ENCODE measurements at places on chromosomes 6 and 20. TPM values are rescaled to one million over a fixed set of nuclear protein-coding genes. Genes with fewer than 3 reads are reported as not detected.
A peak's percentile ranks its signal among the peaks of the same experiment; 100 is the strongest.

The GSTA1 gene
- total RNA-seq = 175 TPM

DNA sequence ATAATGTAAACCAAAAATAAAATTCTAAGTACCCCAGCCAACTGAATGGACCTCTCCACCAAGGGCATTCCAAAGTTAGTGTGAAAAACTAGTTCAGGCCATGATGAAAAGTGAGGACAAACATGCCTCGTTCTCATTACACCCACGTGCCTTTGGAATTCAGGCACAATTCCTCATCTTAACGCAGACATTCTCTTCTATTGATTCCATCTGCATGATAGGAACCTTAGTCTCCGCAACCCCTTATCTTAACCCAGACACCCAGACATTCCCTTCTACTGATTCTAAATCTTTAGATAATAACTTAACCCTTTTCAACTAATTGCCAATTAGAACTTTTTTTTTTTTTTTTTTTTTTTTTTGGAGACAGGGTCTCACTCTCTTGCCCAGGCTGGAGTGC, 7.6 kb upstream of the SERPINB6 start:
- DNase-seq = no peak
- H3K4me3 ChIP-seq = no peak overlapping the region
- peaks cover 12% of the 10 kb centered on the region for H3K27me3 ChIP-seq
- peaks cover 8% of the 10 kb centered on the region for H3K4me1 ChIP-seq
- no peak overlapping the region for H3K27ac ChIP-seq
- H3K36me3 ChIP-seq = no peaks in the 10 kb centered on the region

The PPP1R14C gene
- total RNA-seq = 19.2 TPM

- DNase-seq = no peak
- H3K36me3 ChIP-seq = peaks cover 4% of the 10 kb centered on the region
- peak overlapping the region; percentile 91 for H3K27ac ChIP-seq
Measured at GRCh38 chr6:159693894-159694545, 979 bp upstream of the SOD2 start.

The NNAT gene
- 114 TPM for total RNA-seq

The SPTLC3 gene
- 10.6 TPM for total RNA-seq

DNA sequence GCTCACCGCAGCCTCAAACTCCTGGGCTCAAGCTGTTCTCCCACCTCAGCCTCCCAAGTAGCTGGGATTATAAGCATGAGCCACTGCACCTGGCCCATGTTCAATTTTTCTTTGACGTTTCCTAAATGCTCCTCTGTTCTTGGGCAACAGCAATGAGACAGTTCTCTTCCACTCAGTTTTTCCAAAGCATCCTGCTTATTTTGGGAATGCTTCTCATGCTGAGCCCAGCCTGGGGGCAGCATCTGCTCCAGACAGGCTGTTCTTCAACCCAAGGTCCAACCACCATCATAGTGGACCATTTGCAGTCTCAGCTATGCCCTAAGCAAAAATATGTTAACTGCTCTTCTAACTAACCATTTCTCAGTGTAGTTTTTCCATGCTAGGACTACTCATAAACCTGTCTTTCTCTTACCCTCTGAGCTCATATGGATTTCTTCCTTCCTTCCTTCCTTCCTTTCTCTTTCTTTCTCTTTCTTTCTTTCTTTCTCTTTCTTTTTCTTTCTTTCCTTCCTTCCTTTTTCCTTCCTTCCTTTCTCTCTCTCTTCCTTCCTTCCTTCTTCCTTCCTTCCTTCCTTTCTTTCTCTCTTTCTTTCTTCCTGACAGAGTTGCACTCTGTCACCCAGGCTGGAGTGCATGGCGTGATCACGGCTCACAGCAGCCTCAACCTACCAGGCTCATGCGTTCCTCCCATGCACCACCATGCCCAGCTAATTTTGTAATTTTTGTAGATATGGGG, 48.4 kb downstream of the GCNT2 start:
- H3K27me3 ChIP-seq = no peaks in the 10 kb centered on the region
- H3K4me3 ChIP-seq = no peak overlapping the region
- H3K27ac ChIP-seq = peak overlapping the region; percentile 19
- H3K4me1 ChIP-seq = peaks cover 5% of the 10 kb centered on the region

DNA sequence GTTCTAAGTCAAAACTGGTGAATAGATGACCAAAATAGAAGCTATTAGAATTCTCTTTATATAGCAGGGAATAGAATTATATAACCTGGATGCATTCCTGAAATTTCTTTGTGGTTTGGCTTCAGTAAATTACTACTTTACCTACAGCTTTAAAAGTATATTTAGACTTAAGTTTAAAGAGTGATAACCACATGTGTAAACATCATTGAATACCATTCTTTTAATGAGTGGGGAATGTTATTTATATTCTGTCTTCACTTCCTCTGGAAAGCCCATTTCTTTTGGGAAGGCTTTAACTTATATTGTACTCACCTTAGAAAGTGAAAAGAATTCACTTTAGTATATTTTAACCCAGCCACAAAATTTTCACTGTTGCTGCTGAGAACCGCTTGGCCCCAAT, 39.1 kb downstream of the PLEKHG1 start:
- no peak overlapping the region for H3K27ac ChIP-seq
- H3K4me1 ChIP-seq = peaks cover 50% of the 10 kb centered on the region
- no peak for DNase-seq
- H3K36me3 ChIP-seq = peaks cover 10% of the 10 kb centered on the region

The GJA1 gene
- total RNA-seq = 190 TPM

DNA sequence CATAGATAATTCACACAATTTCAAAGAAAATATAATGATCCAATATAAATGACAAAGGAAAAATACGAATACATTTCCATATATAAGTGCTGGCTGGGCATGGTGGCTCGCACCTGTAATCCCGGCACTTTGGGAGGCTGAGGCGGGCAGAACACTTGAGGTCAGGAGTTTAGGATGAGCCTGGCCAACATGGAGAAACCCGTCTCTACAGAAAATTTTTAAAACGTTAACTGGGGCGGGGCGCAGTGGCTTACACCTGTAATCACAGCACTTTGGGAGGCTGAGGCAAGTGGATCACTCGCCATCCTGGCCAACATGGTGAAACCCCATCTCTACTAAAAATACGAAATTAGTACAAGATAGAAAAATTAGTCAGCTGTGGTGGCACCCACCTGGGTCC, 14.9 kb upstream of the MAPK13 start:
- H3K36me3 ChIP-seq = peaks cover 8% of the 10 kb centered on the region
- no peak overlapping the region for H3K27ac ChIP-seq
- H3K4me3 ChIP-seq = no peak overlapping the region

DNA sequence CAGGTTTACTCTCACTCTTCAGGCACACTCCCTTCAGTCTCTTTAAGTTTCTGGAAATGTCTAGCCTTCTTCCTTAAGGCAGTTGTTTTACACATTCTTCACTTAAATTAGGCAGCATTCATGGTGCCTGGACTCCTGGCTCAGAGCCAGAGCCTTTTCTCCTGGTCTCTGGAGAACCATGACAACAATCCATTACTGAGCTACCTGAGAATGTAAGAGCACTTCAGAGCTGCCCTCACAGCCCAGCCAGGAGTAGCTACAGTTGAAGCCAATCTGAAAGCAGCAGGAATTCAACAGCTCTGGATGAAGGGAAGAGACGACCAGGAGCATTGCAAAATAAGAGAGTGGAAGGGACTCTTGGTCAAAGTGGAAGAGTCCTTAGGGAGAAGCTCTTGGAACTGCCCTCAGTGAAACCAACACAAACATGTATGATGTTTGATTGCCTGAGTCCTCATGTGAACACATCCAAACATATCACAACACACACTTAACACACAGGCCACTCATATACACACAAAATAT, 416.8 kb upstream of the SPTLC3 start:
- no peaks in the 10 kb centered on the region for H3K27me3 ChIP-seq
- no peaks in the 10 kb centered on the region for H3K36me3 ChIP-seq
- H3K27ac ChIP-seq = no peak overlapping the region
- H3K4me3 ChIP-seq = no peak overlapping the region
- peaks cover 13% of the 10 kb centered on the region for H3K4me1 ChIP-seq

- no peaks in the 10 kb centered on the region for H3K27me3 ChIP-seq
- no peak for DNase-seq
- no peaks in the 10 kb centered on the region for H3K4me1 ChIP-seq
- H3K27ac ChIP-seq = no peak overlapping the region
Measured at GRCh38 chr6:56448046-56448445, 194.6 kb downstream of the DST start.

Data from type B pancreatic cell (in vitro differentiated cells).